Left colon (tissue), 2 donors: ENCODE measurements at places on chromosomes 2 and 18. TPM values are rescaled to one million over a fixed set of nuclear protein-coding genes. Genes with fewer than 3 reads are reported as not detected.

Gene DPYSL5
- 0.11 TPM for total RNA-seq

Gene ADRA2B
- total RNA-seq = 0.12 TPM

Gene NEMP2
- total RNA-seq = 2.6 TPM

DNA sequence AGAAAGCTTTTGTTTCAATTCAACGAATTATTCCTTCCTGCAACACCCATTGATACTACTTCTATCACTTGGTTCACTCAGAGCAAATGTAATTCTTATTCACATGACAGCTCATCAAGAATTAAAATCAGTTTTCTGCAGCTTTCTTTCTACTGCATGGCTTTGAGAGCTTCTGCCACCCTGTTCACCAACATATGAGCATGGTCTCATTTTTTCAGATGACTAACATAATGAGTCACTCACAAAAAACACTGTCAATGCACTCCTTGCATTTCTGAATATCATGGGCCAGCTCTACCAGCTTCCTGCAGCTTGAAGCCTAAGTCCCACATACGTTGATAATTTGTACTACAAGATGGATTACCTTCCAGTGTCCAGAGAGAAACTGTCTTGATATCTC, 342.9 kb downstream of the LRATD1 start:
- DNase-seq = no peak

DNA sequence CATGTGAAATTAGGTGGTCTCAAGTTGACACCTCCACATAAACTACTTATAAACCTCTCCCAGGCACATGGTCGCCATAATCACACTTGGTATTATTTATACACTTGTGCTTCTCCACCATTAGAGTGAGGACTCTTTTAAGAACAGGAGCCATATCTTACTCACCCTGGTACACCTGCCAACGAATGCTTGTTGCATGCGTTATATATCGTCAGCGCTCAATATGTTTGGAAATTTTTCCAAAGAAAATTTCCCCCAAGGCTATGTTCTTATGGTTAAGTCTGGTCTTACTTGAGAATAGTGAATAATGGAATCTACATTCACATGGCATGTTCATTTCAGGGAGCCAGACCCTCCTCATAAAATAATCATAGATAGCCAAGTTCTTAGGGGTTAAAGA, 271.7 kb downstream of the BCL11A start:
- DNase-seq = no peak

GRCh38 chr2:33891616-33892015, 292.5 kb upstream of the FAM98A start:
- no peak for DNase-seq

GRCh38 chr2:128315122-128315828, 3.4 kb downstream of the HS6ST1 start:
- DNase-seq = peak; percentile 20

GRCh38 chr2:240024766-240025165, 376 bp downstream of the NDUFA10 start:
- no peak for DNase-seq
